ENCODE measurements at places on chromosomes 4 and X.

DNA sequence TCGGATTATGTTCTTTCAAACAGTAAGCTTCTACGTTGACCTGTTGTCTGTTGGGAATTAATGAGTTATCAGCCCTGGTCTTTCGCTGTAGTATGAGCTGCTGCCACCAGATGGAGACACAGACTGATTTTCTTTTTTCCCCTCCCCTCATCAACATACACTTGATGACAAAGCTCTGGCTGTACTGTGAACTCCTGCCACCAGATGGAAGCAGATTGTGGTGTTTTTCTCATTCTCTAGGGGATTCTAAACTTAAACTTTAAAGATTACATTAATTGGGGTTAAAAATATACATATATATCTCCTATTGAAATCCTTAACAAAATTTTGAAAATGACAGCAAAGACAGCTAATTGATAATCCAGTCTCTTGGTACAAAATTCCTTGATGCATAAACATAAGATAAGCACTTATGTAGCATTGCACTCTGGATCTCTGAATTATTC is 44.8 kb downstream of the SMS start:
- DNase-seq, result peak; percentile 75

DNA sequence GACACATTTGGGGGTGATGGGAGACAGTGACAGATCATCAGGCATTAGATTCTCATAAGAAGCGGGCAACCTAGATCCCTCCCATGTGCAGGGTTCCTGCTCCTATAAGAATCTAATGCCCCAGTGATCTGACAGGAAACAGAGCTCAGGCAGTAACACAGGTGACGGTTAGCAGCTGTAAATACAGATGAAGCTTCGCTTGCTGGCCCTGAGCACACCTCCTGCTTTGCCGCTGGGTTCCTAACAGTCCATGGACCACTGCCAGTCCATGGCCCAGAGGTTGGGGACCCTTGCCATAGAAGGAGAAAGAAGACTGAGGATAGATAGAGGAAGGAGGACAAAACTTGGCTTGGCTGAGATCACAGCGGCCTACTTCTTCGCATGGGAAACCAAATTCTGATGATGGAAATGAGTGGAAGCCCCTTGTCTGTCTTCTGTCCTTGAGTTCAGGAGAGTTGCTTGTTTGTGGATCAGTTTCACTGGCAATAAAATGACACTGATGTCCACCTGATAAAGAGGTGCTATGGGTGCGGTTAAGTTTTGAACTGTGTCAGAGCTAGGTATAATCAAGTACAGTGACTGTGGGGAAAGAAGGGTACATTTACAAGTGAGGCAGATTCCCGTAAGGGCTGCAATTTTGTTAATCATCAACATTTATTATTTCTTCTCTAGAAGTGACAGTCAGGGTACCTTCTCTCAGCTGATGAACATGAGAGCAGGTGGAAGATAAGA is 1.7 kb upstream of the TIFA start:
- no peak for DNase-seq

DNA sequence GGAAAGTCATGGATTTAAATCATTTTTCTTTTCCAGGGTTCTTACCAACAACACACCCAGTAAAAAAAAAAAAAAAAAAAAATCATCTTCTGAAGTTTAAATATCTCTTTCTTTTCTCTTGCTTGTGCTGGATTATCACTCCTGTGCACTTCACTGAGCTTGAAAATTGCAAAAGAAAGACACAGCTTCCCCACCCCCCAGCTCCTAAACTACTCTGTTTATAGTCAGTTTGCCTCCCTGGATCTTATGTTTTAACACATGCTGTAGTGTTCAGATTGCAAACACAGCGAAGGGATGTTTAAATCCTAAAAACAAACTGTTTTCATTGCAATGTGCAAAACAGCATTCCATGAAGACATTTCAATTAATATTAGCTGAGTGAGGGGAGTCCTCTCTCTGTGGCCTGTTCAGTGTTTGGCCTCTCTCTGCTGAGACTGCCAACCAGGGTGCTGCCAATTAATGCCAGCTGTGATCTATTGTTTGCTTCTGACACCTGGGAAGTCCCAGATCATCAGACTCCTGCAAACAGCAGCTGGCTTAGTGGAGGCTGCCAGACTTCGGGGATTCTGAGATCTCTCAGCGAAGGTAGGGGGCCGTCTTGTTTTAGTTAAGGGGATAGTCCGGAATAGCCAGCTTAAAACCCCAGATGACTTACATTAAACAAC is 171.1 kb upstream of the PITX2 start:
- DNase-seq, result no peak

GRCh38 chrX:39809331-39809730 is 288.4 kb downstream of the BCOR start:
- DNase-seq, result peak; percentile 93

GRCh38 chr4:168832763-168833575 is 177.1 kb downstream of the CBR4 start:
- DNase-seq, result peak; percentile 43

GRCh38 chrX:139903210-139903609 is 29.6 kb downstream of the ATP11C start:
- no peak for DNase-seq

DNA sequence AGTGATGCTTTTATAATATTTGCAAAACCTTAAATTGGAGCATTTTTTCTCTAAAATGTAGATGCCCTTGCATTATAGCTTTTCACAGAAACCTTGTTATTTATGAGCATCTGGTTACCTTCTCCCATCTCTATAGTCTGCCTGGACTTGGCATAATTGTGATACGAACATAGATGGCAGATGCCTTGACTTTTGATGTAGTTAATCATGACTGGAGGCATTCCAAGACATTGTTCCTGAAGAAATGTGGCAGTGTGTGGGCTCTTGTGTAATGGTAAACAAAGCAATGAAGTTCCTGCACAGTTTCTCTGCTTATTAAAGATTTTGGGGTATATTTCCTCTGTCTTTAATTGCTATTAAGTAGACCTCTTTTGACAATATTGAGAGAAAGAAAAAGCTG is 500.1 kb downstream of the PCDH19 start:
- no peak for DNase-seq

DNA sequence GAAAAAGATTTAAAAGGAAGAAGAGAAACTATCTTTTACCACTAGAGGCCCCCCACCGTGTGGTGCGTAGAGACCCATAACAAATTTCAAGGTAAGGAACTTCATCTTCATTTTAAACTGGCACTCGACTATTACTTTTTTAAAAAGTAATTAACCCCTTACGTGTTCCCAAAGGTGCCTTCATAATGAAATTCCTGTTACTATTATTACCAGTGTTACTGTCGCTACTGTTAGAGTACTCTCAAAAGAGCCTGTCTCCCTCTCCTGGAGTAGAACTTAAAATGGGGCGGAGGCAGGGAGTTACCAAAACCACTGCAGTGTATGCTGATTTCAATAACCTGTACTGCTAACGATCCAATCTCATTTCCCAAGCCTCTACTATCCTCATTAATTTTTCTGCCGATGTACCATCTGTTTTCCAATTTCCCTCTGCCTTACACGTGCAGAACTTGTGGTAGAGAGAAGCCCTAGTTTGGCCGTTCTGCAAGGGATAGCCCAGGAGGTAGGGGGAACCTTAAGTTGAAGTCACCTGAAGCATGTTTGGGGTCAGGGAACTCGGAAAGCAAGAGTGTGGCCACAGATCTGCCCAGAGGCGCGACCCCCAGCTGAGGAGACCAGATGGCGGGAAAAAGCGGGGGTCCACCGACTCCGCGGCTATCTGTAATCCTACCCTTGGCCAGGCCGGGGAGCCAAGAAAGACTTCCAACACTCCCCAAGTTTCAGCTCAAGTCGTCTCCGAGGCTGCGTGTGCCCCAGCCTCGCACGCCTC is 720 bp upstream of the STK26 start:
- DNase-seq, result no peak

DNA sequence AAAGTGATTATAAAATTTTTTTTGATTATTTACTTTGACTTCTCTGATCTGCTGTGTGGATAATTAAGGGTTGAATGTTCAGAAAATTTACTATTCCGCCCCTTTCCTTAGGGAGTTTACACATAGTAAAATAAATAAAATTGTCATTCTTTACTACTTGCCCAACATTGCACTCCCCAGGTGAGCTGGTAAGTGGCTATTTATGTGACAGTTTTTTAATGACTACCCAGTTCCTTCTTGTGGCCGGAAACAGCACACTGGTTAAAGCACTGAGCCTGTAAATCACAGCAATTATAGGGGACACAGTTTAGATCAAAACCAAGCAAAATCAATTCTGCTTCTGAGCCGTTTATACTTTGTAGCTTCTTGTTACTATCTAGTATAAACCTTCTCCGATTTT is 158.1 kb downstream of the FHIP1A start:
- DNase-seq, result no peak

GRCh38 chrX:35819241-35819640 is 21.1 kb downstream of the MAGEB16 start:
- no peak for DNase-seq

All from ELR (cell line).